GM23248 (cell line): ENCODE measurements at places on chromosomes 11 and 22. TPM values are rescaled to one million over a fixed set of nuclear protein-coding genes. Genes with fewer than 3 reads are reported as not detected.

The OR52I1 gene
- not detected in 2 replicates for total RNA-seq

DNA sequence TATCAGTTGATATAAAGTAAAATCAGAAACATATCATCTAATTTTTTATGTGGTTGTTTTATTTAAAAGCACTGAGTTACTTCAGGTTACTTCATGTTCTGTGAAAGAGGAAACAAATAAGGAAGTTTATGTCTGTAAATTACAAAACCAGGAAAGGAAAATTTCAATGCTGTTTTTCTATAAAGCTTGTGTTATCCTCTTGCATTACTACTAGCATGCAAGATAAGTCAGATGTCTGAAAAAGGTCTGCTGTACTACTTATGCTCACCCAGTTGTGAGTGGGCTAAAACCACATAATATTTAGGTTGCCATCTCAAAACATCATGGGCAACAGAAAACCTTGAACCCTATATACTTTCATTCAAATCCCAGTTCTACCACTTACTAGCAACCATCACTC is 121.5 kb downstream of the ATG16L2 start:
- no peak overlapping the region for H3K27ac ChIP-seq
- DNase-seq, result no peak
- peaks cover 14% of the 10 kb centered on the region for H3K4me1 ChIP-seq
- H3K36me3 ChIP-seq, result no peaks in the 10 kb centered on the region
- H3K4me3 ChIP-seq, result no peak overlapping the region
- no peaks in the 10 kb centered on the region for H3K27me3 ChIP-seq

DNA sequence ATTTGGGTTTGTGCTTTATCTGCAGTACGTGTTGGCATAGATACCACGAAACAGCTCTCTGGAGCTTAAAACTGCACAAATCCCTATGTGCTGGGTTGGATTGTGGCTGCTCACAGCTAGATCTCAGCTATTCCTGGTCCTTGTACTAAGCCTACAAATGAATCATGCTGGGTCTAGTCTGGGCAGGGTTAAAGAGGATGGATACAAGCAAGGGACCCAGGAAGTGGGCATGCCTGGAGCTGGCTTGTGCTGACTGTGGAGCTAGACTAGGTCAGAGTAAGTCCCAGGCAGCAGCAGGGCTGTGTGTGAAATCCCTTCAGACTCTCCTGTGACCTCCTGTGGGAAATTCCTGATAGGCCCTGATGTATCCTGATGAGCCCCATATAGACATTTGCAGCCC is 3.9 kb upstream of the E2F8 start:
- 0 out of 2 replicates have a peak, but pooled peaks cover 9% of the 10 kb centered on the region for H3K4me1 ChIP-seq
- no peaks in the 10 kb centered on the region for H3K36me3 ChIP-seq
- no peak overlapping the region for H3K4me3 ChIP-seq
- peaks cover 28% of the 10 kb centered on the region for H3K27me3 ChIP-seq

The ELF5 gene
- not detected in 2 replicates for total RNA-seq

GRCh38 chr11:47160753-47161133 is 15.9 kb downstream of the ARFGAP2 start:
- H3K4me3 ChIP-seq, result no peak overlapping the region
- H3K36me3 ChIP-seq, result no peaks in the 10 kb centered on the region
- no peak overlapping the region for H3K27ac ChIP-seq
- no peaks in the 10 kb centered on the region for H3K4me1 ChIP-seq
- DNase-seq, result no peak

DNA sequence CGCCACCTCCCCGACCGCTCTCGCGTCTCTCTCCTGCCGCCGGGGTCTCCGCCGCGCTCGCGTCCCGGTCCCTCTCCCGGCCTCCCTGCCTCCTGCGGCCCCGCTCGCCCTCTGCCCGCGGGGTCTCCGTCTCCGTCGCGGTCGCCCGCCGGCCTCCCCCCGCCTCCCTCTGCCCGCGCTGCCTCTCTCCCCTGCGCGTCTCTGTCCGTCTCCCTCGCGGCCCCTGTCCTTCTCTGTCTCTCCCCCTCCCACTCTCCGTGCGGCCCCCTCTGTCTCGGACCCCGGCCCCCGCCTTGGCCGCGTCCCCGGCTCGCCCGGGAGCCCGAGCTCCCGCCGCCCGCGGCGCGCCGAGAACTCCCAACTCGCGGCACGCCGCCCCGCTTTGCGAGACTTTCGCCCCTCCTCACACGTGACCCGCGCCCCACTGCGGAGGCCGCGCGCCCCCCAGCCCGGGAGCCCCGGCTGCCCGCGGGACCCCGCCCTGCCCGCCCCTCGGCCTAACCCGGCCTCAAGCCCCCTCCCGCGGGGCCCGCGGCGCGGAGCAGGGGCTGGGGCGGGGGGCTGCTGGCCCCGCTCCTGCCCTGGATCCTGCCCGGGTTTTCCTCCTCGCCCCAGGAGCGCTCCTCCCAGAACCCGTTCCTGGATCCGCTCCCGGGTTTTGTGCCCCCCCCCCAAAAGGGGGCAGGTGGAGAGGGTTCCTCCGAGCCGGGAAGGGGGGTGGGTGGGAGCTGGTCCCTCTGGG is 702 bp upstream of the KCNJ4 start:
- no peak for DNase-seq
- no peaks in the 10 kb centered on the region for H3K4me1 ChIP-seq
- peak overlapping the region; percentile 42; the same call in 1 of the 2 replicates for H3K4me3 ChIP-seq
- H3K27ac ChIP-seq, result no peak overlapping the region
- no peaks in the 10 kb centered on the region for H3K36me3 ChIP-seq

- H3K4me3 ChIP-seq, result no peak overlapping the region
- H3K27ac ChIP-seq, result no peak overlapping the region
- peaks cover 46% of the 10 kb centered on the region for H3K27me3 ChIP-seq
- DNase-seq, result no peak
Observed at GRCh38 chr11:117881217-117881616, 4.8 kb upstream of the FXYD6 start.

The NTM gene
- 23.1 and 25.9 TPM in 2 replicates for total RNA-seq

DNA sequence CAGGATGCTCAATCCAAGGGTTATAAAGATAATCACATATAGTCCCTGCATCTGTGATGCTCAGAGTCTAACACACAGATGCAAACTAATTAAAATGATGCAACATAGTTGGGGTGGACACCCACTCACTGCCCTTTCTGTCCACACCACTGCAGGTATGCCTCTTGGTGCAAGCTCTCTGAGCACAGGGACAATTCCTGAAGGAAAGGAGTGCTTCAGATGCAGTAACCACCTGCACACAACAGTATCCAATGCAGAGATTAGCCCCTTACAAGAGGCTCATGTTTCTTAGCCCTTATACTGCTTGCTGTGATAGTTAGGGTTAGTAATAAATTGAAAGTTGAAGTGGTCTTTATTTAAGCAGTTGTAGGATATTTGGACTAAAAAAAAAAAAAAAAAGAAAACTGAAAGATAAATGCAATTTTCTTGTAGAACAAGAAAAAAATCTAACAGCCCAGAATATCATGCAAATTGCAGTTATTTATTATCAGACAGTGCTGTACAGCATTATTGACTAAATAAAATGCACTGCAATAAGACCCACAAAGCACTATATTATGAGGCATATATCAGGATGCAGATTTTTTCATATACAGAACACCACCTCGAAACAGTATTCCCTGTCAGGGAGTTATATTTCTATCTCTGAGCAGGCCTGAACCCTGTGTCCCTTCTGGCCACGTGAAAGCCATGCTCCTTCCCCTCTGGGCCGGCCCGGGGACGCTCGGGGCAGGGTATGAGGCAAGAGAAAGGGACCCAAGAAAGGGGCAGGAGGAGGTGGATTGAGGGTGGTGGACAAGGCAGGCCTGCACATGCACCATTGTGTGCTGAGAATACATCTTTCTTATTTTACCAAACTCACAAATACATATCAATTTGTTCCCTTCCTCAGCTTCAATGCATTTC is 260.2 kb downstream of the OPCML start:
- H3K27ac ChIP-seq, result no peak overlapping the region
- H3K36me3 ChIP-seq, result no peaks in the 10 kb centered on the region
- H3K4me1 ChIP-seq, result no peaks in the 10 kb centered on the region
- no peaks in the 10 kb centered on the region for H3K27me3 ChIP-seq
- H3K4me3 ChIP-seq, result no peak overlapping the region

DNA sequence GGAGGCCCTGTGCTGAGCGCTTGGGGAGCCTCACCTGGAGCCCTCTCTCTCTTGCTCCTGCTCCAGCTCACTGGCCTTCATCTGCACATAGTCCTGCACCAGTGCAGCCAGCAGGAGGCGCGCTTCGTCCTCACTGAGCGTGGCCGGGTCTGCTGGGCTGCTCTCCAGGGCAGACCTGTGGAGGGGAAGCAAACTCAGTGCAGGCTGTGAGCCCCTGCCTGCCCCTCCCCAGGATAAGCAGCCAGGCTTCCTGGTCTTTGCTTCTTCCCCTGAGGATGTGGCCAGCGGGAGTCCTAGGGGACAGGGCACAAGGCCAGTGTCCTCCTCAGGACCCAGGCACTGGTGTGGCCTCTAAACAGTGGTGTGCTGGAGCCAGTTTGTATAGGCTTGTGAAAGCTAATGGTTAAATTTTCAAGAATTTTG is 2.2 kb downstream of the CALCA start:
- H3K4me3 ChIP-seq, result no peak overlapping the region
- no peaks in the 10 kb centered on the region for H3K36me3 ChIP-seq
- no peaks in the 10 kb centered on the region for H3K4me1 ChIP-seq
- peaks cover 67% of the 10 kb centered on the region for H3K27me3 ChIP-seq
- DNase-seq, result peak; percentile 51
- no peak overlapping the region for H3K27ac ChIP-seq

DNA sequence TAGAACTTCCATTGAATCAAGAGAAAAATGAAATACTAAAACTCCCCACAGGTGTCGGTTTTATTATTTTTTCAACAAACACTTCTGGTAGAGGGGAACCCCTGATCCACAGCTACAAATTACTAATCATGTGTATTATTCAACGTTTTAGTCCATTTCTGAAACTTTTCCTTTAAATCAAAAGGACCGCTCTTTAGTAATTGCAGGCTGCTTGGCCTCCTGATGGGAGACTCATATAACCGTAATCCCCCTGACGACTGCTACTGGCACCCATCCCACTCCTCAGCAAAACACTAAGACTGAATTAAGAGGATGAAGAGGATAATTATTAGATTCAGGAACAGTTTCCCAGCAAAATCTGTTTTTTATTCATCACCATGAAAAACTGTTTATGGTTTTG is 46.4 kb downstream of the PAX6 start:
- no peak overlapping the region for H3K4me3 ChIP-seq
- no peak overlapping the region for H3K27ac ChIP-seq
- no peak for DNase-seq
- no peaks in the 10 kb centered on the region for H3K27me3 ChIP-seq
- H3K4me1 ChIP-seq, result no peaks in the 10 kb centered on the region

DNA sequence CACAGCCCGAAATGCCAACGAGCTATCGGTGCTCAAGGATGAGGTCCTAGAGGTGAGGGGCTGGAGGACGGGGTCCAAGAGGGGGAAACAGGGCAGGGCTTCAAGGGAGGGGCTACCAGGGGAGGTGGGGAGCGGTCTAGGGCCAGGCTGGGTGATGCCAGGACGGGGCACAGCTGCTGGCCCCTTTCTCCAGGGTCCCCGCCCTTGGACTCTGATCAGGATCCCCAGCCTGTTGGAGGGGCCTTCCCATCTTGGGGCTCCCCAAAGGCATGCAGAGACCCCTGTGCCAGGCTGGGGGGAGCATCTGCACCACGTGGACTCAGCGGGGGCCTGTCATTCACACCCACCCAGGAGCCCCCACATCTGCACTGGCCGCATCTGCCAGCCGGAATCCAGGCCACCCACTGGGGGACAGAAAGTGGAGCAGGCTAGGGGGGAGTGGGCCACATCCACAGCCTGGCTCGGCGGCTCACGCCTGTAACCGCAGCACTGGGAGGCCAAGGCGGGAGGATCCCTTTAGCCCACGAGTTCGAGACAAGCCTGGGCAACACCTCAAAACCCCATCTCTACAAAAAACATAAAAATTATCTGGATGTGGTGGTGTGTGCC is 18.9 kb downstream of the EPS8L2 start:
- peaks cover 18% of the 10 kb centered on the region for H3K4me1 ChIP-seq
- H3K4me3 ChIP-seq, result no peak overlapping the region
- no peaks in the 10 kb centered on the region for H3K36me3 ChIP-seq

DNA sequence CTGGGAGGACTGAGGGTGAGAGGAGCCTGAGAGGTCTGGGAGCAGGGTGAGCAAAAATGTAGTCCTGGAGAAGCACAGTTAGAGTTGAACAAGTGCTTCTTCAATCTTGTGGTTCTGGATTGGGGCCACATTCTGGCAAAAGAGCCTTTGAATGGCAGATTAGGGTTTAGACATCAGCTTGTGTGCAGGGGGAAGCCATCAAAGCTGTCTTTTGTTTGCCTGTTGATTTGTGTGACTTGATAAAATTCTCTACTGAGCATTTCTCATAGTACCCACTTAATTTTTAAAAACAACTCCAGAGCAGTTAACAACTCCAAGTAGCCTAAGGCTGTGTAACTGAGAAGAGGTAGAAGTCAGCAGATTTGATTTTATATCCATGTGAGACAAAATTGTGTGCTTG is 166.2 kb downstream of the FAT3 start:
- H3K27me3 ChIP-seq, result peaks cover 50% of the 10 kb centered on the region
- H3K4me1 ChIP-seq, result no peaks in the 10 kb centered on the region
- no peak overlapping the region for H3K27ac ChIP-seq

DNA sequence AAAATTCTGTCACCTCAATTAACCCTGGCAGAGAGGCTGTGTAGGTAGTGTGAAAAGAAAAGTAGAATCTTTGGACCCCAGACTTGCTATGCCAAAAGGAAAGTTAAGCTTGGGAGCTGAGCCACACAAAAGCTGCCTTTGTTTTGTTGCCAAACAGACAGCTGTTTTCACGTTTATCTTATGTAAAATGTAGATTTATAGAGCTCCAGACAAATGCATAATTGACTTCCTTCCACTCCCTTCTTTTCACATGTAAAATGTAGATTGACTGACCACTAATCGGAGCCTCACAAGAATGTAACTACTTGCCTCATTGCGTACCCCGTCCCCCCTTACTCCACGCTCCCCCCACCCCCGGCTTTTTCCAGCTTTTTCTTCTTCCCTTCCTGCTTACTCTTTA is 2302.2 kb upstream of the RAG2 start:
- DNase-seq, result no peak
- H3K4me1 ChIP-seq, result no peaks in the 10 kb centered on the region
- no peaks in the 10 kb centered on the region for H3K36me3 ChIP-seq
- no peak overlapping the region for H3K4me3 ChIP-seq

DNA sequence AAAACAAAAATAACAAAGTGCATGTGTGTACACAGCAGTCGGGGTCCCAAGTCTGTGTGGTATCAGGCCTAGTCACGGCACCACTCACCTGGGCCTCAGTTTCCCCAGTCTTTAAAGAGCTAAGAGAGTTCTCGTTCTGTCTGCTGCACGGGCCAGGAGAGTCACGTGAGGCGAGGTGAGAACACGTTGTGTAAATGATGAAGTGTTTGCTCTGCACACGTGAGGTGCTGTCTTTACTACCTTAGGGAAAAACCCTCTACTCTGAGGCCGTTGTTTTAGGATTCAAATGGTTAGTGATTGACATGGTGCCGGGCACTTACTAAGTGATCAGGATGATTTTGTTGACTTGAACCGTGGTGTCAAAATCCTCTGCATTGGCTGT is 86.5 kb upstream of the PPARA start:
- peaks cover 70% of the 10 kb centered on the region for H3K4me1 ChIP-seq
- no peaks in the 10 kb centered on the region for H3K27me3 ChIP-seq
- H3K27ac ChIP-seq, result peak overlapping the region; percentile 100
- no peaks in the 10 kb centered on the region for H3K36me3 ChIP-seq
- peak overlapping the region; percentile 76 for H3K4me3 ChIP-seq

GRCh38 chr22:42955848-42956247 is 59.1 kb downstream of the PACSIN2 start:
- no peak overlapping the region for H3K27ac ChIP-seq
- 0 out of 2 replicates have a peak, but pooled peaks cover 4% of the 10 kb centered on the region for H3K36me3 ChIP-seq
- H3K27me3 ChIP-seq, result no peaks in the 10 kb centered on the region
- no peak overlapping the region for H3K4me3 ChIP-seq
